ENCODE measurements at places on chromosomes 1 and 21.

GRCh38 chr1:43541721-43542401, 11.2 kb downstream of the PTPRF start:
- no peak for DNase-seq

DNA sequence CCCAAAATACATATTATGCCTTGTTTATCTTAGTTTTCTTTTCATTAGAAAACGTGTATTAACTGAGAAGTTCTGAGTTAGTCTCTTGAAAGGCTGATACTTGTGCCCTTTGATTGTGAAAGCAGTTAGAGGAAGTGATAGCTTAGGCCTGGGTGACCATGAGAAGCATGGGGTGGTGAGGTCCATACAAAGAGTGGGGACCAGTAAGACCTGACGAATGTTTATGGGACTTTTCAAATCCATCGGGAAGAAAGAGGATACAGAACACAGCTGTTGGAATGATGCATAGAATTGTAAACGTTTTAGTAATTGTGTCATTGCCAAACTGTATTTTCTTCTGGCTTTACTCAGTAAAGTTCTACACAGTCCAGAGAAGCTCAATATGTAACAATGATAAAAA, 259.8 kb downstream of the LMO4 start:
- DNase-seq, result no peak

DNA sequence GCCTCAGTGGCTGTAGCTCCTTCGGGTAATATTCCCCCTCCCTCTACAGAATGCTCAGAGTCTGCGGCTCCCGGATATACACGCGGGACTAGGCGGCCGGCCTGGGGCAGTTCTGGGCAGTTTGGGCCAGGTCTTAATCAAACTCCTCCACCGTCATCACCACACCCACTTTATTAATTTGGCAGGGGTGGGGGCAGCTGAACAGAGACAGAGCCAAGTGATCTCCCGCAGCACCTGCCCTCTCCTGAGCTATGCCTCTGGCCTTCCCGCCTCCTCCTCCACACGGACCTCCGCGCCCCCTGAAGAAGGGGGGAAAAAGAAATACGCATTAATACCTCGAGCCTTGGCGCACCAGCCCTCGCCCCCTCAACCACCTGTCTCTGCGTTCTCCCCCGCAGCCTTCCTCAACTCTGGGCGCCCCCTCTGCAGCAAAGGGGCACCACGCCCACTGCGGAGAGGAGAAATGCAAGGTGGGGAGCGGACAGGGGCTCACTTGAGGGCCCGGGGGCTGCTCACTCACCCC, 42.6 kb downstream of the CD34 start:
- peak; percentile 54 for DNase-seq

DNA sequence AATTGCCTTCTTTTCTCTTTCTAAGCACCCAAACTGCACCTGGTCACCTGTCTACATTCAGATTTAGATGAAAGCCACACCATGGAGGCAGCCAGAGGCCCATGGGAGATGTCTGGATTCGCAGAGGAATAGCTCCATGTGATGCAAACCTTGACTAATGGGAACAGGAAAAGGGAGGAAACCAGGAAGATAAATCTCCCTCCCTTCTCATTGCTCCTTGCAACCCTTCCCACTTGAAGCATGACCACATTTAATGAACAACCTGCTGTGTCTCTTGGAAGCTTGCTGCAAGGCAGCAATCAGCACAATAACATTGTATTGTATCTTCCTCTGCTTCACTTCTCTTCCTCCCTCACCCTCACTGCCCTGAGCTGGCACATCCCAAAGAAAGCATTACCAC, 42.6 kb upstream of the KLF17 start:
- no peak for DNase-seq

DNA sequence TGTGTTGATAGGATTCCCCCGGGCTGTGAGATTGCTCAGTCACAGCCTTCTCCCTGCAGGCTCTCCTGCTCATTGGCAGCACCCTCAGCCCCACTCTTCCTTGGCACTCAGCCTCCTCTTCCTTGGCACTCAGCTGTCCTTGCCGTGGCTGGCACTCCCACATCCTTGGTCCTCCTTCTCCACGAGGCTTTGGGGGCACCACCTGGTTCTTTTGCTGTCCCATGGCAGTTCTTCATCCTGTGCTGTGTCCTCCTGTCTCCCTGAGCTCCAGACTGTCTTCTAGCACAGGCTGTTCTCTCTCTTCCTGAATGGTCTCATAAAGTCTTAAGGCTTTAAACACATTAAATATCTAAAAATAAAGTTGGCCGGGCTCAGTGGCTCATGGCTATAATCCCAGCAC, 27.0 kb downstream of the PKNOX1 start:
- DNase-seq, result no peak

- DNase-seq, result no peak
These were observed 66.1 kb upstream of the SLC22A15 start for GRCh38 chr1:115910231-115910630.

GRCh38 chr1:62800281-62800680, 16.3 kb downstream of the ATG4C start:
- DNase-seq, result no peak

GRCh38 chr1:172138634-172139033, 281.9 kb upstream of the C1orf105 start:
- no peak for DNase-seq

DNA sequence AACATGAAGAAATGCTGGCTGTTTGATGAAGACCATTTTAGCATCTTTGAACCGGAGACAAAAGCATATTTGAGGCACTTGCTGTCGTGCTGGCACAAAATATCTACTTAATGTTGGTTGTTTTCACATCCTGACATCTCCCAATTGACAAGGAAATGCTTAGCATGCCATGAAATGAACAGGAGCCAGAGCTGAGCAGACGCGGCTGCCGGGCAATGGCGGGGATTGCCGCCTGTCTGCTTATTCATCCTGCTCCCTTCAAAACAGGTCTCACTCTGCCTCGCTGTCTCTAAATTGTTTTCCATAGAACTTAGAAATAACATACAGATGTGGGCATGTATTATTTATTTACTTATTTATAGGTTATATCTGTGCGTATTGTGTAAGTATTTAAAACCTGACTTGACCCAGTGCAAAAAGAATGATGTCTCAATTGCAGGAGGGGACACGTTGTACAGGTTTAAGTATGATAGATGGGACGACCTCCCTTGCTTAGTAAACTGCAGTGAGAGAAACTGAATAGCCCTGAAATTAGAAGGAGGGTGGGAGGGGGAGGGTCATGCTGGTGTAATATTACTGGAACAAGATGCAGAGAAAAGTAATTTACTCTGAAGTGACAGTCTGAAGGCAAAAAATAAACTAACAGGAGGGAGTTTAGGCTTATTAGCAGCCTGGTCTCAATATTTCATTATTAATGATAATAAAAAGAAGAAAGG, 590.4 kb upstream of the PLXNA2 start:
- DNase-seq, result no peak

DNA sequence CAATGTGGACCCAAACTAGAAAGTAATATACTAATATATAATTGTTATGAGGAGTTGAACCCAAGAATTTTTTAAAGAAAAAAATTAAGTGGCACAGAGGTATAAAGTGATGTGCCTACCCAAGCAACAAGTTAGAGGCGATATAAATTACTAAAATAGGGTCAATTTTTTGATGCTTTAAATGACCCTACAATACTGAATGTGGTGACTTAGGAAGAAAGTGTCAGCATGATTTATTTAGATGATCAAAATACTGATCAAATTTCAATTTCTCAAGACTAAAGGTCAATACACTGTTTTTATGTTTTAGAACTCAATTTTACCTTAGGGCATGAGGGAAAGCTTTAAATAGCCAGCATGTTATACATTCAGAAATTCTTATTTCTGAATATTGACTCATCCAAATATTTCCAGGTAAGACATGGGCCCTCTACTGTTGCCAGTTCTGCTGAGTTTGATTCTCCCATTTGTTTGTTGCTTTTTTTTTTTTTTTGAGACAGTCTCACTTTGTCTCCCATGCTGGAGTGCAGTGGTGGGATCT, 20.1 kb downstream of the SCAF4 start:
- no peak for DNase-seq

- DNase-seq, result no peak
These were observed 305.9 kb downstream of the BARHL2 start for GRCh38 chr1:90411185-90411584.

- no peak for DNase-seq
These were observed 141.4 kb upstream of the KCNJ6 start for GRCh38 chr21:38057626-38058025.

DNA sequence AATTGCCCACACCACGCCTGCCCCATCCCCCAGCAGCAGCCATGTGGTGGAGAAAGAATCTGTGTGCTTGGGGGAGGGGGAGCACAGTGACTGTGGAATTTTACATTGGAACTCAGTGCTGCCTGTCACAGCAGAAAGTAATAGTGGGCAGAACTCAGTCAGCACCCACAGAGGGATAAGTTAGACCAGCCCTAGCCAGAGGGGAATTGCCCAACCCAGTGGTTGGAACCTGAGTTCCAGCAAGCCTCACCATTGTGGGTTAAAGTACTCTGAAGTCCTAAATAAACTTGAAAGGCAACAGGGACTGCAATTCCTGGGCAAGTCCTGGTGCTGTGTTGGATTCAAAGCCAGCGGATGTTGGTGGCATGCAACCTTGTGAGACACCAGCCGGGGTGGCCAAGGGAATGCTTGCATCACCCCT, 88.8 kb downstream of the MRPL39 start:
- DNase-seq, result no peak

GRCh38 chr1:99546432-99547416, 99.2 kb upstream of the PALMD start:
- no peak for DNase-seq

GRCh38 chr21:41677671-41678015, 89.2 kb downstream of the RIPK4 start:
- DNase-seq, result no peak

DNA sequence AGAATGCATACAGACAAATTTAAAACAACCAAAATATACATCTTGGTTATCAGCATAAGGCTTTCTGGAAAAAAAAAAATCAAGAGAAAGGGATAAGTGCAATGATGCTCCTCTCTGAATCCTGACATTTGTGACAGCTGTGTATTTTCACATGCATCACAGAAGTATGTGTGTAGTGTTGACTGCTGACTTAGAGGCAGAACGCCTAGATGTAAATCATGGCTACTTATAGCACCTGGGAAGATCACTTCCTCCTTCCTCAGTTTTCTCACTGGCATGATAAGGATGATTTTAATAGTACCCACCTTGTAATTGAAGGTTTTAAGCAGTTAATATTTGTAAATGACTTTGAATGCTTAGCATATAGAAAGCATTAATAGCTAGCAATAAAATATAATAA, 112.5 kb downstream of the MRPL39 start:
- DNase-seq, result no peak

DNA sequence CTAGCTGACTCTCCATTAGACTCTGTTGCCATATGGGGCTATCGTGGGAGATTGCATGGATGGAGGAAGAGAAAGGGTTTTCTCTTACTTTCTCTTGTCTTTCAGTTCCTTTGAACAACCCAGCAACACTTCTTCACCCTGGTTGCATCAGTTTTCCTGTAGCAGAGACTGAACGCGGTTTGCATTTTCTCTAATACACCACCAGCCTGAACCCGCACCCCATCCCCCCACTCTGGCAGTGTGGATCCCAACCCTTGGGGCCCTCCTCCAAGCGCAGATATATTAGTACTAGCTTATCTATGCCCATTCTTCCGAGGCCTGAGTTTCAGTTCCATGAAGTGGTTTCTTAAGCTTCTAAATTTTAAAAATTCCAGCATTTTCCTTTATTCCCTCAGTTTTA, 12.6 kb downstream of the DR1 start:
- no peak for DNase-seq

GRCh38 chr1:206723805-206724472, 39.2 kb downstream of the MAPKAPK2 start:
- DNase-seq, result no peak

DNA sequence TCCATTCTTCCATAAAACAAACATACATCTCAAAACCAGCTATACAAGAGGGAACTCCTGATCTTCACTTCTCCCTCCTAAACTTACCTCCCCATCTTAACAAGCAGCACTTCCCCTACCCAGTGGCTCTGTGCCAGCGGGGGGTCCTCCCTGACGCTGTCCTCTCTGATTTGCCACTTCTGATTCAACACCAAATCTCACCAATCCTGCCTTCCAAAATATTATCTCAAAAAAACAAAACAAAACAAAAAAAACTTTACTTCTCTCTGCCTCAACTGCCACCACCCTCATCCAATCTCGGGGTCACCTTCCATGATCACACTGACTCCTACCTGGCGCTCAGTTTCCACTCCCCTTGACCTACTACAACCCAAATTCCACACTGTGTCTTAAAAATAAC, 72.8 kb downstream of the SLC45A1 start:
- no peak for DNase-seq

DNA sequence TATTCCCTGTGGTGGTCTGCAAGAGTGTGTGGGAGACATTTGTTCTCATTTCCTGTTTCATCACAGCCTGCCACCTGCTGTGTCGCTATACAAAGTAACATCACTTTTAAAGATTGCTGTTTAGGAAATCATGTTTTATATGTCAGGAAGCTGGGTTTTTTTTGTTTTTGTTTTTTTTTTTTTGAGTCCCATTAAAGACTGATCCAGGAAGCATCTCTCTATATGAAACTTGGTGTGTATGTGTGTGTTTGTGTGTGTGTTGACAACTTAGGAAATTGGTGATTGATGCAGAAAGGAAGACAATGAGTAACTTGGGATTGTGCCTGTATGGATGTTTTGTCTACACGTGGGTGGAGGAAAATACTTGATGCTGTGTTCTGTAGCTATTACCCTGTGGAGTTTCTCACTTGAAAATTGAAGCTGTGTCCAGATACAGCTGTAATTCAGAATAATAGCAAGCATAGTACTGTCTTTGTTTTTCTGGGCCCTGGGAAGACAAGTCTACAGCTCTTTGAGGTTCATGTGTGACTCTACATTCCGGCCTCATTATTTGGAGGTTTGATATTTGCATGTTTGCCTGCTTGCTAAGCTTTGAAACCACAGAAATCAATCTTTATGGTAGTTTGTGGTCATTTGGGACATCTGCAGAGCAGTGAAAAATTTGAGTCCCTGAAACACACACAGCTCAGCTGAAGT, 47.9 kb downstream of the LAMC1 start:
- DNase-seq, result no peak

- DNase-seq, result no peak
These were observed 30.6 kb downstream of the KLHDC7A start for GRCh38 chr1:18511149-18511873.

Data from CD4-positive, alpha-beta T cell treated with Interleukin-21 for 1 hour (primary cell).